ENCODE measurements at places on chromosomes 4 and X.
A peak's percentile ranks its signal among the peaks of the same experiment; 100 is the strongest.

DNA sequence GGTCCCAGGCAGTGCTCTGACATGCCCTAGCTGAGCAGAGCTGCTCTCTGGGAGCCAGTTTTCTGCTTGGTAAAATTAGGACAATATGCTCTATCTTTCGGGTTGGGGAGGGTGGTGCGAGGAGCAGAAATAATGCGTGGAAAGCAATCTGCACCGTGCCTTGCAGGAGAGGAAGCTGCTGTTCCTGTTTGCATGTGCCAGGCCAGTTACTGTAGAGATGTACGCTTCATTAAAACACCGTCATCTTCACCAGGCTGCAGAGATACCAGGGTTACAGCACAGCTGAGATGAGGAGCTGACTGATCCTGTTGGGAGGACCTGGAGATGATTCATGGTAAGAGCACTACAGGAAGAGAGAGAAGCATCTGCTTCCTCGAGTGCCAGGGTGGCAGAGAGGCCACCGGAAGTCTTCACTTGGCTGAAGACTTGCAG, 29.5 kb upstream of the IRF2 start:
- DNase-seq = no peak

DNA sequence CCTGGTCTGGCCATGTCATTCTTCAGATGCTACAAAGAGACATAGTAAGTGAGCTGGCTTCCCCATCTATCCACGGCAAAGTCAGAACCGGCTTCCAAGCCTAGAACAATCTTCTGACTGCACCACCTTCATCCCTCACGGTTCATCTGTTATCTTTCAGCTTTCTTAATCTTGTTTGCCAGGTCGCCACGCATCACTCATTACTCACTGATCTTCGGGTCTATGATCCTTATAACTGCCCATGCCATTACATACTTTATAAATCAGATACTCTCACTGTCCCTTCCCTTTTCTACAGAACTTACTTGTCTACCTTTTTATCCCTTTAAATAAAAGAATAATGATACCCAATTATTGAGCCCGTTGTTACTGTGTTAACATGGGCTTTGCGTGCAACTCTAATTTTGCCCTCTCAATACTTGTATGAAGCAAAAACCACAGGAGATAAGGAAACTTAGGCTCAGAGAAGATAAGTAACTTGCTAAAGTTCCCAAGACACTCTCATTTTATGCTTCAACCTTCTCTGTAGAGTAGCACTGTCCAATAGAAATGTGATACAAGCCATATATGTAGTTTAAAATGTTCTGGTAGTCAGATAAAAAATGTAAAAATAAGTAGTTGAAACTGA, 171.7 kb downstream of the AMELX start:
- no peak for DNase-seq

DNA sequence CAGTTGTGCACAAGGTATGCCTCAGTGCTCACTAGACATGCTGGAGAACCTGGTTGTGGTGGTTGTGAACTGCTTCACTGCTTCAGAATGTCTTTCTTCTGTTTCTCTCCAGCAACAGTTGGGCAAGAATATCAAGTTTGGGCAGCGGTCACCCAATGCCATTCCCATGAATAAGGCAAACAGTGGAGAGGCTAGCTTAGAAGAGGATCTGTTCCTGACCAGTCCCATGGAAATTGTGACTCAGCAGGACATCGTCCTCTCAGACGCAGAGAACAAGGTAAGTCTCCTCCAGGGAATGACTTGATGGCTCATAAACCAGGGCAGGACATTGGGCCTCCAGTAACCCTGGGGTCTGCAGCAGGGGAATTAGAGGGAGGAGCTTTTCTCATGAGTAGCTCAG, 79.9 kb downstream of the AASDH start:
- DNase-seq = no peak

- DNase-seq = peak; percentile 29
Observed at GRCh38 chr4:71184195-71184781, 154.5 kb upstream of the SLC4A4 start.

- no peak for DNase-seq
Observed at GRCh38 chrX:137748827-137749226, 182.9 kb downstream of the ZIC3 start.

DNA sequence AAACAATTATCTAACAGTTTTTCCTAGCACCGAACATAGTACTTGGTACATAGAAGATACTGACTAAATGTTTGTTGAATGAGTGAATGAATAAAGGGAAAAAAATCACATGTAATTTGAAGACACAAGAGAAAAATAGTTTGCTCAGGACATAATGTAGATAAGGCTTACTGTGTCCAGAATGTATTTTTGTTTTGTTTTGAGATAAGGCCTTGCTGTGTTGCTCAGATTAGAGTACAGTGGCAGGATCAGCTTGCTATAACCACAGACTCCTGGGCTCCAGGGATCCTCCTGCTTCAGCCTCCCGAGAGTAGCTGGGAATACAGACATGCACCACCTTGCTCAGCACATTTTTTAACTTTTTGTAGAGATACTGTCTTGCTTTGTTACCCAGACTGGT, 6.5 kb downstream of the FAM199X start:
- DNase-seq = no peak

GRCh38 chr4:77385124-77385969, 220.3 kb upstream of the CXCL13 start:
- peak; percentile 76 for DNase-seq

- DNase-seq = no peak
Observed at GRCh38 chr4:76955182-76955581, 5.6 kb downstream of the SEPTIN11 start.

DNA sequence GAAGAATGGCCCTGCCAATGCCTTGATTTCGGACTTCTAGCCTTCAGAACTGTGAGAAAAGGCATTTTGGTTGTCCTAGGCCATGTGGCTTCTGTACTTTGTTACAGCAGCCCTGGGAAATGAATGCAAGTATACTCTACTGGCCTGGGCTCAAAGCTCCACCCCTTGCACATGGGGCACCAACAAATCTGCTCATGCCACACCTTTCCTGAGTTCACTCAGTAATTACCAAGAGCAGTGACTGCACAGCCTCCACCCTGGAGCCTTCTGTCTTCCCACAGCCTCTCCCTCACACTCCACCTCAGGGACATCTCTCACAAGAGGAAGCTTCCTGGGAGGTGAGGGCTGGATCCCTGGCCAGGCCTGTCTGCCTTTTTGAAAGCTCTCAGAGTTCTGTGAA, 29.1 kb upstream of the GAB1 start:
- DNase-seq = no peak

- no peak for DNase-seq
Observed at GRCh38 chr4:80542747-80543146, 207.2 kb downstream of the CFAP299 start.

- no peak for DNase-seq
Observed at GRCh38 chr4:118975449-118976192, 87.0 kb downstream of the SYNPO2 start.

DNA sequence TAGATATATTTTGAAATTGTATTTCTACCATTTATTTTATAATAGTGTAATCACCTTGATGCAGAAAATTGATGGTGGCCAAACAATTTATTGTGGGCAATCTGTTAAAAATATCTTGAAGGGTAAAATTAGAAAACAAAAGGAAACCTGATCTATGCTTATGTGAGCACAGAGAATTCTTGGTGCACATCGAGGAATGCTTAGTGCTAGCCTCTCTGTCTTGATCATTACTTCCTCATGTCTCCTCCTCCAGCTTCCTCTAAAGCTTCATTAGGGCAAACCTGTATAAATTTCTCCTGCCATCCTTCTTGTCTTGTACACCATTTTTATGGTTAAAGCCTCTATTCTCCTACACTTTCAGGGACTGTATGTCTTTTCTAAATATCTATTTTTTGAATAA, 725.8 kb downstream of the RAPGEF2 start:
- no peak for DNase-seq

DNA sequence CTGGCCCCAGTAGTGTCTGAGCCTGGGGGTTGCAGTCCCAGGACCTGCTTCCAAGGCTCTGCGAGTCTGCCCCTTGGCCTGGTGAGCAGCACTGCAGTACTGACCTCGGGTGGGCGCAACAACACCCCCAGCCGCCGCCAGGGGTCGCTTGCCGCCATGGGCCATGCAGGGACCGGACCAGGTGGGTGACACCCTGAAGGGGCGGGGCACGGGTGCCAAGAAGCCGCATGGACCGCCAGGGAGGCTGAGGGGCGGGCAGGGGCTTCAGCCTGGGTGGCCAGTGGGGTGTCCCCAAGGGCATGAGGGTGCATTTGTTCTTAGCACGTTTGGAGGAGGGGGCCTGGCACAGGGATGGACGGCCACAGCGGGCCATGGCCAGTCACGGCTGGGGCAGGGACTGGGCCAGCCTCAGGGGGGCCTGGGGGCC, 25.0 kb downstream of the TACC3 start:
- peak; percentile 77 for DNase-seq

GRCh38 chr4:108933046-108933445, 170.2 kb upstream of the ETNPPL start:
- no peak for DNase-seq

- peak; percentile 49 for DNase-seq
Observed at GRCh38 chr4:152534541-152535359, 1.1 kb downstream of the FBXW7 start.

DNA sequence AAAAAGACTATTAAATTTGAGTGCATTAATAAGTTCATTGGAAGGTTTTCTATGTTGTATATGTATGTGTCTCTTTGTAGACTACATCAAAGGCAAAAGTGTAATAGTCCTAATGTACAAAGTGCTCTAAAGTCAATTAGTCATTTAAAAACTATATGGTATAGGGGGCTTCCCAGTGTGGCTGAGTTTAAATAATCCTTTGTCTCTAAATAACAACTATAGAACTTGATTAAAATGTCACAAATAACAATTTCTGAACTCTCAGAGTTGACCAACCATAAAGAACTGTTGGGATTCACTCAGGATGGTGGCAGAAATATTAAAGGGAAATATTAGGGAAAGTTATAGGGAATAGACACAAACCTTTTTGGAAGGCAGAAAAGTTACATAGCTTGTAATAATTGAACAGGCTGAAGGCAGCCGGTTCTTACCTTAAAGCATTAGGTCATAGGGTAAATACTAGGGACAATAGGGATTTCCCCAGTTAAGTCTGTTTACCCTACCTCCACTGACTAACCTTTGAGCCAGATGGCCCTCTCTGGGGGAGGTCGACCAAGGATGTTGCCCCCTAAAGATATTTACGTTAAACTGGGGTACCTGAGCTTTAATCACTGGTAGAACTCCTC, 1054.2 kb downstream of the ARAP2 start:
- no peak for DNase-seq

DNA sequence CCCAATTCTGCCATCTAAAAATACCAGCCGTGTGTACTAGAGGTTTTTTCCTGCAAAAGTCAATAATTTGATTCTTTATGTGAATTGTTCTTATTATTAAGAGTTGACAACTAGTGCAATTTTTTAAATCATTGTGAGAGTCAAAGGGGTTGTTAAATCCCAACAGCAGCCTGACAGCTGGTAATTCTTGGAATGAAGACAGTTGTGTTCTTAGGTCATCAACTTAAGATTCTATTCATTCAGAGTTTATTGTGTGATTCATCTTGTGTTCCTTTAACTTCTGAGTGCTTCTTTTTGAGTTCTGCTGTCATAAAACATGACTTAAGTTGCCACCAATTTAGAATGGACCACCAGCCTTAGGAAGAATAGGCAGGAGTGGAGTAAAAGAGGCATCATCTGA, 329.0 kb downstream of the NAF1 start:
- DNase-seq = no peak

DNA sequence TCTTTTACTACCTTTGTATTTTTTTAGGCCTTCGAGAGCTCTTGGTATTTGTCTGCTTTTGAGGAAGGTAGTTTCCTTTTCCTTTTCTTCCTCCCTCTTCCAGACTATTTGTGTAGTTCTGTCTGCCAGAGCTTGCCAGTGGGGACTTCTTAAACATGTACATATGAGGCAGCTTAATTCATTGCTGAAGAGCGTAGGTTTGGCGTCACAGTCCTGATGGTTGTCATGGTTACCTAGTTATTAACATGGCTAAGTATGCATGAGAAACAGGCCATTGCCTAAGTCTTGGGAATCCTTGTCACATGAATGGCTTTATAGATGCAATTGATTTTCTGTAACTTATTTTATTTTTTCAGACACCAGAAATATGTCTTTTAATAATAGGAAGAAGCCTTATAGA, 48.5 kb upstream of the ARMCX2 start:
- DNase-seq = no peak

- no peak for DNase-seq
Observed at GRCh38 chr4:100879471-100879870, 361.6 kb upstream of the EMCN start.

GRCh38 chr4:106852426-106852825, 183.7 kb downstream of the DKK2 start:
- no peak for DNase-seq

DNA sequence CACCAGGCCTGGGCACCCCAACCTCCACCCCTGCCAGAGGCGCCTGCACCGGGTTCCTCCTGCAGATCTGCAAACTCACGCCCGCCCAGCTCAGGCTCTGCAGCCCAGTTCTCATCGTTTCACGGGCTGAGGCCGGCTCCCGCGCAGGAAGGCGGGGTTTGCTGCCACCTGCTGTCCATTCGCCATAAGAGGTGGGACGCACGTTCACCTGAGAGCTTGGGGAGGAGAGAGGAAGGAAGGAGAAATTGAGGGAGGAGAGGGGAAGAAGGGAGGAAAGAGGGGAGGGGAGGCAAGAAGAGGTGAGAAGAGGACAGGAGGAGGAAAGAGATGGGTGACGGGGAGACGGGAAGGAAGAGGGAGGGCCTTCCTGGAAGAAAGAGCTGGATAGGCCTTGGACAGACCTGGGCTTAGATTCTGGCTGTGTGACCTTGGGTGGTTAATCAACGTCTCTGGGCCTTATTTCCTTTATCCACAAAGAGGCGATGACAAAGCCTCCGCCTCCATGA, 114.5 kb downstream of the ADRA2C start:
- DNase-seq = peak; percentile 82

DNA sequence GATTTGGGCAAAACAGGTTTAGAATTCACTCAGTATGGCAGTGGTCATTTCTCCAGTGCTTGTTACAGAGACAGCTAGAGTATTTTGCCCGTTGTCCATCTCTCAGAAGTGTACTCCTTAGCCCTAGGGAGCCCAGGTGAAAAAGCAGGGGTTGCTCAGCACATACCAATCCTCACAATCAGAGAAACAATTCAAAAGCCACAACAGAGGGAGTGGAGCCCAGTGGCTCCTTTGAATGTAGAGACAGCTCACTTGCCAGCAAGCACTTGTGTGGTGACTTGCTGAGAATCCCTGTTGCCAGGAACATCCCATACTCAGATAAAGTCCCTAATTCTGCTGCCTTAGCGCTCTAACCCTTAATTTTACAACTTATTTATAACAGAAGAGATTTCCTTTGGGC, 1488.3 kb downstream of the RPA4 start:
- no peak for DNase-seq

All from dorsolateral prefrontal cortex (tissue), 122 donors.